Type B pancreatic cell (in vitro differentiated cells): ENCODE measurements at places on chromosomes 5 and 9. TPM values are rescaled to one million over a fixed set of nuclear protein-coding genes. Genes with fewer than 3 reads are reported as not detected.

GRCh38 chr9:133534346-133535291 is at the start of gene ADAMTSL2:
Gene ADAMTSL2, plus strand, starts transcription at chr9:133534704. Its CDS starts 2,009 bp downstream, at chr9:133536713.
- DNase-seq, result no peak

DNA sequence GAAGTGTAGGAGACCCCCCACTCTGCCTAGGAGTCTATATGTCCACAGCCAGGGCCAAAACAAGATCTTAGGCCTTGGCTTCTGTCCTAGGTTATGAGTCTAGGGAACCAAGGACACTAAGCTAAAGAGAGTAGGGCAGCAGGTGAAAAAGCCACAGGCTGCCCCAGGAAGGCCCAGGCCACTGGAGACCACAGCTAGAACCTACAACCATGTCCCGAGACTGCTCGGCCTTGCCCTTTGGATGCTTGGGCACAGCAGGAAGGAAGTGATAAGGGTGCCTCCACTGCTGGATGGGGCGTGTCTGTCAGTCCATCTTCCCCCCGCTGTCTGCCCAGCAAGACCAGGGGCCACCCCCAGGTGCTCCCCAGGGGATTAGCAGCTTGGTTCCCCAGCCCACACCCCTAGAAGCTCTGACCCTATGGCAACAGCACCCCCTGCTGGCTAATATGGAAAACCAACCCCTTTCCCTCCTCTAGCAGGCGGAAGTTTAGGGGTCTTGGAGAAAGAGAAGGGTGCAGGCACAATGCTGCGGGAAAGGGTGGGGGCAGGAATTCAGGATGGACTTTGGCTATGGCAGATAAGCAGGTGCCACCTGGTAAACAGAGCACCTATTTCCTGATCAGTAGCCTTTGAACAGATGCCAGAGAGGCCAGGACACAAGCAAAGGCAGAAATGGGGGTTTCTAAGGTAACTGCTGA is 10.5 kb upstream of the IRF1 start:
- peak; percentile 72 for DNase-seq

DNA sequence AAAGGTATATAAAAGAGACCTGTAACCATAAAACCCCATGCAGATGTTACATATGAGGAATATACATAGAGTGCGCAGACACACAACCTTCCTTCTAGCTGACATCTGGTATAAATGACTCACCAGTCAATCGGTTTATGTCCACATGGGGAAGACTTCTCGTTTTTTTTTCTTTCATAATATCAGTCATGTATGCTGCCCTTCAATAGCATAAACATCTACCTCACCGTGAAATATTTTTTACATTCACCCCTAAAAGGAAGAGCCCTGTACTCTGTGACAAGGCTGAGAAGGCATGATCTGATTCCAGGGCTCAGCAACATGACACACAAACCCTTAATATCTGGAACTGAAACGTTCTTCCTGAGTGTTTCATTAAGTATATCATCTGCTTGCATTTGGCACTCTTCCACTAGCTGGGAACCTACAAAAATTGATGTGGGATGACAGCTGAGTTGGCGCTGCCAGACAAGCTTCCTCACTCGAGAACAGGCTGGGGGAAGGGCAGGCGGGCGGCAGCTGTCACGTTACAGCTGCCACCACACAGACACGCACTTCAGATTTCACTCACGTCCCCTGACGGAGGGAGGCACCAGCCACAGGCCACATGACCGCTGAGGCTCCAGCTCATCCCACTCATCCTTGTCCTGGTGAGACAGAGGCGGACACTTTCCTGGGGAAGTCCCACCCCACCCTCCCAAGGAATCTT is 74.2 kb downstream of the SHB start:
- no peak for DNase-seq

- DNase-seq, result no peak
Measured at GRCh38 chr5:153437251-153437650, 53.2 kb upstream of the GRIA1 start.

Gene SPATA9
- 0.29 TPM in 2 replicates for total RNA-seq

Gene SPOCK1
- total RNA-seq, result 19.7 and 45.1 TPM in 2 replicates
